Thoracic aorta (tissue), 2 donors: ENCODE measurements at places on chromosomes 2 and 18.

GRCh38 chr2:106948540-106948939 lies 62.6 kb upstream of the ST6GAL2 start:
- DNase-seq = no peak

DNA sequence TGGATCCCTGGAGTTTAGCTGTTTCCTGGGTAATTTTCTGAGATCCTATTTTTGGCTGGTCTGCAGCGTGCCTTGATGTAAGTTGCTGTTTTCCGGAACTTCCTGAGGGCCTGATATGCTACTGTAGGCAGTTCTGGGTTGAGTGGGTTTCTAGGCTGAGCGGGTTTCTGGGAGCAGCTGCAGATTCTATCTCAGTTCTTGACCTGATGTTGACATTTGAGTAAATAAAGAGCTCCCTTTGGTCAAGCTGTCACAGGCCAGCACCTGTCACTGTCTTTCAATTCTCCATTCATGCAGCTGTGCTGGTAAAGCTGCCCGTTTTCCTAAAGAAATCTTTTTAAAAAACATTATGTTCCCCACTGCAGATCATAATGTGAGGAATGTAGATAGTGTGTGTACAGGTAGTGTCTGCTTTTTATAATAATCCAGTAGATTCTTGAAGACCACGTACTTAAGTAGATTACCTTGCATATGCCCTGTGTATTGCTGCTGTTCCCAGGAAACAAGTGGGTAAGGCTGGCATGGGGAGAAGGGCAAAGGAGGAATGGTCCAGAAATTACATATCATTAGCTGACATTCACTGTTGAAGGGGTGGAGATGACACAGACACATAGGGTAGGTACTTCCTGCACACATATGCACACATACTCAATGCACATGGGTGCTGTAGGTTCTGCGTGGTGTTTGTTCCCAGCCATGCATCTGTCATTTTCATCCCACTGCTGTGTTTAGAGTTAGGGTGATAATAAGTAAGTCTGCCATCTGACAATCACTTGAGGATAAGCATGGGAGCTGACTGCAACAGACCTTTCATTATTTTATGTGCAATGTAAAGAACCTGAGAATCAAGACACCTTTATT lies 25.9 kb downstream of the CD28 start:
- no peak for DNase-seq

DNA sequence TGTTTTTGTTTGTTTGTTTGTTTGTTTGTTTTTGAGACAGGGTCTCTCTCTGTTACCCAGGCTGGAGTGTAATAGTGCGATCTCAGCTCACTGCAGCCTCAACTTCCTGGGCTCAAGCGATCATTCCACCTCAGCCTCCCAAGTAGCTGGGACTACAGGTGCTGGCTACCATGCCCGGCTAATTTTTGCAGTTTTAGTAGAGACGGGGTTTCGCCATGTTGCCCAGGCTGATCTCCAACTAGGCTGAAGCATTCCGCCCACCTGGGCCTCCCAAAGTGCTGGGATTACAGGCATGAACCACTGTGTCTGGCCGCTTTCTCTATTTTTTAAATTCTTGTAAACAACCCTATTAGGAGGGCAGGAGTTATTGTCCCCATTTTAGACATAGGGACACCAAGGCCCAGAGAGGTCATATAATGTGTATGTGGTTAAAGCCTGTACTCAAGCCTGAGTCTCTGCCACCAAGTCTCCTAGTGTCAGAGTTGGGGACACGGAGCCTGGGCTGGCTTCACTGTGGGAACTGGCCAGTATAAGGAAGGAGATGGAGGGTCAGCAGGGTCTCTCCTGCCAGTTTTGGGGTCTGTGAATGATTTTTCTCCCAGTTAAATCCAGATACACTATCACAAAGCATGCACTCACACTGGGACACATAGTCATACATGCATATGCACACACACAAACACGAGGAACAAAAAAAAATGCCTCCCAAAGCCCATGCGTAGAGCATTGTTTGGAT lies 27.5 kb upstream of the MCFD2 start:
- DNase-seq = no peak

DNA sequence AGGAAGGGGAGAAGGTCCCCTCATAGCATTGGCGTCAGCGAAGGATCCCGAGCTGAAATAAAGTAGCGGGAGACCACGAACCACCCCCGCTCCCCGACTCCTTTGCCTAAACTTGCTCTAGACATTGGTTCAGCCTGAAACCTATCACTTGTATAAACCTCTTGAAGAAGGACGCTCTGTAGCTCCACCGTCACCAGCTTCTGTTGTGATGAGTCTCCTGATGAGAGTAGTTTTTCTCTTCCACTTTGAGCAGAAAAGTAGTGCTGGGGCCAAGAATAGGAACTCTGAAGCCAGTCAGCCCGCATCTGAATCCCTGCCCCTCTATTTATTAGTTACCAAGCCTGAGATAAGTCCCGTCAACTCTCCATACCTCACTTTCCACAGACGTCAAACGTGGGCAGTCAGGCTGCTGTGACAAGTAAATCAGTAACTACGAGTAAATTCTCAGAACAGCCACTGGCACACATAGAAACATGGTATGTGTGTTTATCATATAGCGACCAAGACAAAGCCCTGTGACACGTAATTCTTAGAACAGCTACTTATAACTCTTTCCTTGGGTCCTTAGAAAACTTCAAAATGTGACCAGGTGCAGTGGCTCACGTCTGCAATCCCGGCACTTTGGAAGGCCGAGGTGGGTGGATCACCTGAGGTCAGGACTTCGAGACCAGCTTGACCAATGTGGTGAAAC lies 61.7 kb downstream of the CD226 start:
- DNase-seq = no peak

GRCh38 chr2:232666051-232666805 lies 30.9 kb upstream of the GIGYF2 start:
- no peak for DNase-seq

DNA sequence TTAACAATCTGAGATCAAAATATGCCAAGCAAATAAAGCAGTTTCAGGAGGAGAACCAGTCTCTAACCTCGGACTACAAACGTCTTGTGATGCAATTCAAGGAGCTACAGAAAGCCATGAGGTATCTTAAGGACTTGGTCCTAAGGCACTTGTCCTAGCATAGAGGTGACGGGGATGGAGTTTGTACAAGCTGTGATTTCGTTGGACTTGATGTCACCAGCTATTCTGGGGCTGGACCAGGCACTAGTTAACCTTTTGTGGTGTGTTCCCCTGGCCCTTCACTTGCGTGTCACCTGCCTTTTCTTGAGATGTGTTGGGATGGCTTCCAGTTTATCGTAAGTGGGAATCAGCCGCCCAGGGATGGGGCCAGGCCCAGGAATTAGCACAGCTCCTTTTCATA lies 33.7 kb downstream of the OTOF start:
- no peak for DNase-seq

GRCh38 chr2:72412214-72412613 lies 264.6 kb upstream of the CYP26B1 start:
- DNase-seq = no peak

- no peak for DNase-seq
Observed at GRCh38 chr18:51278045-51278649, 80.7 kb upstream of the MEX3C start.
